NCI-H1930 (cell line): ENCODE measurements at places on chromosomes 6 and 20.

DNA sequence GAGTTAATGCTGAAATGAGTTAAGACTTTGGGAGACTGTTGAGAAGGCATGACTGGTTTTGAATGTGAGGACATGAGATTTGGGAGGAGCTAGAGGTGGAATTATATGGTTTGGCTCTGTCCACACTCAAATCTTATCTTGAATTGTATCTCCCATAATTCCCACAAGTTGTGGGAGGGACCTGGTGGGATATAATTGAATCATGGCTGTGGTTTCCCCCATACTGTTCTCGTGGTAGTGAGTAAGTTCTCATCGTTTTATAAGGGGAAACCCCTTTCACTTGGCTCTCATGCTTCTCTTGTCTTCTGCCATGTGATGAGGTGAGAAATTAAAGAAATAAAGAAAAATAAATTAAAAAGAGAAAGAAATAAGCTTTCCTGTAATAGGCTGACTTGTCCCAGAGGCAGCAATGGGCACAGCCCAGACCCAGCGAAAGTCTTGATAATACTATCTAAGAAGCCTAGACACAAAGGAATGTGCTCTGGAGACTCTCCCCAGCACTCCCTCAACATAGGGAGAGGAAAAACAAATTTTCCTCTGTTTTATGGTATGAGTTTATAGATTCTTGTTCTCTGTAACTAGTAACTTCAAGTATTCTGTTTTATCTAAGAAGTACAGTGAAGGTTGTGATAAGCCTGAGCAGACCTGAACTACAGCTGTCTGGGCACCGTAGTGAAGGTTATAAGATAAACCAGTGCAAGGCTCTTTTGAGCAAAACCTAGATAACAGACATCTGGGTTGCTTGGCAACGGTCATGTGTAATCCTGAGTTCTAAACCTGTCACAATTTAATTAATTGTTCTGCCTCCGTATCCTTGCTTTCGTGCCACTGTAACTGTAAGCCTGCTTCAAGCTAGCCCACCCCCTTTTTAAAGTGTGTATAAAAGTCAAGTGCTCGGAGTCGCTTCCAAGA, 88.9 kb upstream of the ECI2 start:
- no peak for DNase-seq

GRCh38 chr20:38809942-38810341, 4.4 kb downstream of the PPP1R16B start:
- DNase-seq: no peak

DNA sequence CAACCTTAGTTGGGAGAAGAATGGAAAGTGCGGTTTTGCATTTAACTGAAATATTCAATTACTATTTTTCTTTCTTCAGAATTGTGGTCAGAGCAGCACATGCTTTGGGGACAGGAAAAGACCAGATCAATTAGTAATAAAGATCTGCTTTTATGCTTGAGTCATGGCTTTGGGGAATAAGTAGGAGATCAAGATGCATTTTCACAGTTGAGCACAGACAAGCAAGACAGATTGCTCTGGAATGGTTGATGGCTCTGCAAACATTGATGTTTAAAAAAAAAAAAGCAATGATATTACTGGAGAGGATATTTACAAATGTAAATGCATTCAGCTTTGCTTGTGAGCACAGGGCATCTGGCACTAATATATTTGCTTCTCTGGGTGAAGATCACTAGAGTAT, 224.4 kb upstream of the SASH1 start:
- DNase-seq: no peak

GRCh38 chr6:123564361-123564760, 72.4 kb downstream of the TRDN start:
- no peak for DNase-seq

- DNase-seq: no peak
Observed at GRCh38 chr6:168524571-168525001, 83.6 kb downstream of the SMOC2 start.

GRCh38 chr20:25148982-25149846, 46.3 kb upstream of the ENTPD6 start:
- DNase-seq: no peak

GRCh38 chr6:43368259-43369160, 937 bp downstream of the ZNF318 start:
- peak; percentile 10 for DNase-seq

GRCh38 chr6:139423971-139424667, 49.7 kb upstream of the CITED2 start:
- DNase-seq: no peak
